ENCODE measurements at places on chromosomes 4 and X. TPM values are rescaled to one million over a fixed set of nuclear protein-coding genes. Genes with fewer than 3 reads are reported as not detected.

CSAG1 gene
- total RNA-seq = 0.24 TPM

GRCh38 chr4:58138786-58139668 is 1028.8 kb upstream of the IGFBP7 start:
- DNase-seq = no peak

DNA sequence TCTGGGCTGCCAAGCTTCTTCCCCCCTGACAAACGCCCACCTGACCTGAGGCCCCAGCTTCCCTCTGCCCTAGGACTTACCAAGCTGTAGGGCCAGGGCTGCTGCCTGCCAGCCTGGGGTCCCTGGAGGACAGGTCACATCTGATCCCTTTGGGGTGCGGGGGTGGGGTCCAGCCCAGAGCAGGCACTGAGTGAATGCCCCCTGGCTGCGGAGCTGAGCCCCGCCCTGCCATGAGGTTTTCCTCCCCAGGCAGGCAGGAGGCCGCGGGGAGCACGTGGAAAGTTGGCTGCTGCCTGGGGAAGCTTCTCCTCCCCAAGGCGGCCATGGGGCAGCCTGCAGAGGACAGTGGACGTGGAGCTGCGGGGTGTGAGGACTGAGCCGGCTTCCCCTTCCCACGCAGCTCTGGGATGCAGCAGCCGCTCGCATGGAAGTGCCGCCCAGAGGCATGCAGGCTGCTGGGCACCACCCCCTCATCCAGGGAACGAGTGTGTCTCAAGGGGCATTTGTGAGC is 37.0 kb downstream of the HTRA3 start:
- DNase-seq = no peak

- no peak for DNase-seq
Observed at GRCh38 chr4:105113800-105114199, 32.9 kb upstream of the TET2 start.

GPR82 gene
- 0.61 TPM for total RNA-seq

DNA sequence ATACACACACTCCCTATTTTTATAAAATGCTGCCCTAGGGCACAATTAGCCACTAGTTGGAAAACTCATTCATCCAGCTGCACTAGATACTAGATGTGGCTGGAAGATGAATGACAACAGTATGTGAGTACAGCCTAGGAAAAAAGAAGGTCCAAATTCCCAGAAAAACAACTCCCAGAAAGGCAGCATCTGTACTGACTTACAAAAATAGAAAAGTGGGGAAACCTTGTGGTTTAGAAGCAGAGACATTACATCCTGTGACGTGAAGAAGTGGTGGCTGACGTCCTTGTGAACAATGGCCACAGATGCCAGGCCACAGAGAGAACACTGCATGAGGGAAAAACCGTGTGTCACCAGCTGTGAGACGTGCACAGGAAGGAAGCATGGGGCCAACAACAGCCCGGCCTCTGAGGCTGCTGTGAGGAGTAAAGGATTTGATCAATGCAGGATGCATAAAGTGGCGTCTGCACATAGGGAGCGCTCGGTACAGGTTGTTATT is 81.2 kb downstream of the SPRY1 start:
- peak; percentile 34 for DNase-seq

CCDC120 gene
- 0.71 TPM for total RNA-seq

SLITRK2 gene
- total RNA-seq = 0.80 TPM

PRKX gene
- 14.2 TPM for total RNA-seq

GRCh38 chr4:13920901-13921300 is 293.4 kb upstream of the BOD1L1 start:
- peak; percentile 6 for DNase-seq

GYPE gene
- total RNA-seq = 3.1 TPM

DNA sequence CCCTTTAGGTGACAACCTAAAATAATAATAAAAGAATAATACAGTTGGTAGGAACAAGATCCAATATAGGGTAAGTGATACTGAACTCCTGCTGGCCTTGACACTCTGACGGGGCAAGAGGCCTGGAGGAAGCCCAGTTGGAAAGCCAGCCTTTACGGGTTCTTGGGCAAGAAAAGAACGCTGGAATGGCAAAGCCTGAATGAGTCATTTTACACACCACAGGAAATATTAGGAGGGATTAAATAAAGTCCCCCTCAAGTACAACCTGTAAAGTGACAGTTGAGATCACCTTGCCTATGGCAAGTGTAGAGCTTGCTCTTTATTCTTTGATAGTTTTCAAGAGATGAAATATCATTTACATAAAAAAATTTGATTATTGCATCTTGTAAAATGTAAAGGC is 244.5 kb upstream of the TLL1 start:
- no peak for DNase-seq

GRCh38 chr4:1579001-1579900 is 104.9 kb downstream of the FAM53A start:
- DNase-seq = peak; percentile 40

GAGE12F gene
- not detected for total RNA-seq

- DNase-seq = no peak
Observed at GRCh38 chr4:39544580-39545315, 17.5 kb upstream of the UGDH start.

- peak; percentile 1 for DNase-seq
Observed at GRCh38 chr4:32519060-32519459, 1798.9 kb downstream of the PCDH7 start.

DNA sequence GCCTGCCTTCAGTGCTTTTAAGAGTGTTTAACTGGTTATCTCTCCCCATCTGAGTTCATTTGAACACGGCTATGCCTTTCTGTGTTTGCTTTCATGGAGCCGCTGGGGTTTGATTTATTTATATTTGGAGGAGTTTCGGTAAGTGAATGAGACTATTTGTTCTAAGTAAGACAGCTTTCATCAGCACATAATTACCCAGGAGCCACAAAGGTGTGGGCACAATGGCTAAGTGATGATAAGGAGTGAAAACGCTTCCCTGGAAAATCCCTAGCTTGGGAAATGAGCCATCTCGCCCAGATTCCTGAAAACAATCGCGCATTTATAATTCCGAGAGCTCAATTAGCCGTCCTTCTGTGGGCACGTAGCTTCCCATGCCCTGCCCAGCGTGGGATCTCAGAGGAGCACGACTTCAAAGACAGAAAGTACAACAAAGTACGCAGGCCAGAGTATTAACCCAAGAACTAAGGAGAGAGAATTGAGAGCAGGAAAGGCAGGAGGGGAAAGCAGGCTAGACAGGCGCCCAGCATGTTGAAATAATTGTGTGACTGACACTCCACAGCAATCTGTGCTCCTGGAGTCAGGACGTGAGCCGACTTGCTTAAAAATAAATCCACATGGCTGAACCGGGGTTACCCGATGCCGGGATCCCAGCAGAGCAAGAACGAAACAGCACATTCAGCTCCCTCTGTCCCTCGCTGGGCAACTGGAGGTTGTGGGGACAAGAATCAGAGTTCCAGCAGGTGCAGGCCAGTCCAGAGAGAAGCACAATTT is 99.0 kb downstream of the DHRSX start:
- DNase-seq = no peak

GRCh38 chrX:121161501-121161933 is 114.1 kb downstream of the GLUD2 start:
- no peak for DNase-seq

- no peak for DNase-seq
Observed at GRCh38 chrX:34893741-34894140, 48.9 kb upstream of the FAM47B start.

DNA sequence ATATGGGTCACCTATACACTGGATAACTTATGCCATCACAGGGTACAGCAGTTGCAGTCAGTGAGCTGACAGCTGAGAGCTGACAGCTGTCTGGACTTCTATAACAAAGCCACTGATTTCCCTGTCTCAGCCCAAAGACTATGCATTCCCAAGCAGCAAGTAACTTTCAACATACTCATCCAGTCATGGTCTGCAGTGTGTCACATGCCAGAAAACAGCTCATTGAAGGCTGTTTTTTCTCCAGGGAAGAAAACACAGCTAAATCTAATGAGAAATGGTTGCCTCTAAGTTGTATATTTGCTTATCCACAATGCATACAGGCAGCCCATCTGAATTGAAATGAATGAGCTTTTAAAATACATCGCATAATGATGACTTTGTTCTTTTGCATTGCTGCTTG is 6.3 kb downstream of the KIAA1210 start:
- DNase-seq = no peak

- DNase-seq = no peak
Observed at GRCh38 chrX:39809331-39809730, 288.4 kb downstream of the BCOR start.

DMRTC1 gene
- 0.05 TPM for total RNA-seq

PRDM8 gene
- total RNA-seq = 1.3 TPM

RS1 gene
- 0.05 TPM for total RNA-seq

RNF150 gene
- total RNA-seq = 2.9 TPM

DNA sequence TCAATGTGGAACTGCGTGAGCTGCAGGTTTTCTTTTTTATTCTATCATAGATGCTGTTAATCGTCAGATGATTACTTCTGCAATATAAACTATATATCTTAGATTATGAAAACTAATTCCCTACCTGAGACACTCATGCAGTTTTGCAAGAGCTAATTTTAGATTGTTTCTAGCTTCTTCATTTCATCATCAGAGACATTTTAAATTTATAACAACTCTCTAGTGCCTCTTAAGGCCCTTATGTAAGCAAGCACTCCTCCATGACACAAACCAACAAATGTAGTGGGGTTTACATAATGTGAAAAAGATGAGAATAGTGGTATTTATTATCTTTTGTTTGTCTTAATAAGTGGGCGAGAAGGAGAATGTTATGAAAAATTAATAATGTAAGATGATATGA is 170.2 kb upstream of the ETNPPL start:
- no peak for DNase-seq

GRCh38 chr4:175542786-175543185 is 269.3 kb downstream of the GPM6A start:
- DNase-seq = no peak

GRCh38 chr4:187128976-187129375 is 405.3 kb upstream of the FAT1 start:
- DNase-seq = peak; percentile 4

DNA sequence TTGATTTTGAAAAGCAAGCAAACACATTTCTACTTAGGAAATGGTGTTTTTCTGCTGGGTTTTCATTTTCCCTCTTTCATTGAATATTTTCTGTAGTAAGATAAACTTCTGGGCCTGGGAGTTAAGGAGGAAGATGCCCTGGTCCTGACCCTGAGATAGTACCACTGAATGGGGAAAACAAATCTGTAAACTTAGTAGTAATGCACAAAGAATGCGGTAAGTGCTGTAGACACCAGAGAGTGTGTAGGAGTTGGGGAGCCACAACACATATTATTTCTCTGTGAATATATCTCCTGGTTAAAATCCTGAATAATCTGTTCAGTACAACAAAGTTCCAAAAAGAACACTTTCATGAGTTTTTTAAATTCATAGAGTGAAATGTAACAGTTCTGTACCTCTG is 178.3 kb downstream of the MAPK10 start:
- DNase-seq = no peak

DNA sequence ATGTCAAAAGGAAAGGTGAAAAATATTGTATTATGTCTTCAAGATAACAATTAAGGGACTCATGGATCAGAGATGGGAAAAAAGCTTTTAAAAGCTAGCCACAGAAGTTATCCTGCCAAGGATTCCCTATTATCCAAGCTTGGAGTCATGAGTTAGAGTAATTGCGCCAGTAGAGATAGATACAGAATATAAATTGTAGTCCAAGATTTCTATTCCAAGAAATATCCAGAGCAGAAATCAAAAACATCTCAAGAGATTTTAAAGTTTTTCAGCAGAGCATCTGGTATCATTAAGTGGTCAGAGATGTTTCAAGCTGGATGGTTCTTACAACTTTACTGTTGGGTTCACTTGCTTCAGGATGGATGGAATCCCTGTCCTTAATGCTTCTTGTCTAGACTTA is 186.7 kb downstream of the PCDH18 start:
- no peak for DNase-seq

LSM6 gene
- 87.8 TPM for total RNA-seq

DNA sequence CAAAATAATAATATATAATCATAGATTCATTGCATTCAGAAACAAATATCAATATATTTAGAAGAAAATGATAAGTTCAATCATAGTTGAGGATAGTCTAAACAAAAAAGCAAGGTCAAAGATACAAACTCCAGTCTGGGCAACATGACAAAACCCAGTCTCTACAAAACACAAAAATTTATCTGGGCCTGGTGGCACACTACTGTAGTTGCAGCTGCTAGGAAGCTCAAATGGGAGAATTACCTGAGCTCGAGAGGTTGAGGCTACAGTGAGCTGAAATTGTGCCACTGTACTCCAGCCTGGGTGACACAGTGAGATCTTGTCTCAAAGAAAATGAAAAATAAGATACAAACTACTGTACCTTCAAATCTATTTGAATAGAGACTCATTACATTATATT is 52.7 kb upstream of the ANXA10 start:
- DNase-seq = no peak

GRCh38 chr4:160319221-160319867 is 1216.5 kb downstream of the RAPGEF2 start:
- no peak for DNase-seq

GRCh38 chr4:101843054-101843453 is 52.5 kb downstream of the BANK1 start:
- DNase-seq = no peak

DNA sequence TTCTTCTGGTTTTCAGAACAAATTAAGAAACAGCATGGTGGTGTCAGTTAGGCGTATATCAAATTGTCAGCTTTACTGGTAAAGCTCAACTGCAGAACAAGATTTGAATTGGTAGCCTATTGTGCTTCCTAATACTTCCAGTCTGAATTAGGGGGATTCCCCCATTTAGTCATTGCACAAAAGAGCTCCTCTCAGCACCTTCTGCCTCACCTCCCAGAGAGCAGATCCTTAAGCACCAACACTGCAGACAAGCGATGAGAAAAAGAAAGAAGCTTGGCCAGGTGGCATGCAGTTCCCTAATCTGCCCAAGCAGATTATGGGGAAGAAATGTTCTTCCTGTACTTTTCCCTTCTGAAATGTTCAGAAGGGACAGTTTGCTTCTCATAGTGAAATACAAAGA is 9.2 kb downstream of the MAP9 start:
- DNase-seq = no peak

BST1 gene
- total RNA-seq = 4.1 TPM

SLC7A11 gene
- 0.47 TPM for total RNA-seq

DNA sequence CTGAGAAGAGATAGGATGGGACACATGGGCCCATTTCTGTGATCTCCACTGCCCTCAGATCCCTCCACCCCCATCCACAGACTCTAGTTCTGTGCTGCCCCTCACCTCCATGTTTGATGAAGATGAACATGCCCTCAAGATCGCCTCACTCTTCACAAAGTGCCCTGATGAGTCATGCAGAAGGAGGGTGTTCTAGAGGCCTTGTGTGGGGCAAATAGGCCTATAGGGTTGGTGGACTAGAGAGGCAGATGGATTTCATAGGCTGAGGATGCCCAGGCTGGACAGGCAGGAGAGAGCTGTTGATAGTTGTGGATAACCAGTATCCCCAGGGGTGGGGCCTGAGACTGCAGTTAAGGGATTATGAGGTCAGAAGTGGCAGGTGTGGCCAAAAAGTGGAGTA is at the start of gene CXorf65:
CXorf65 (minus strand) TSS at position 314 of the 400 bp plus-strand sequence; CDS start at position 130, 184 bp downstream.
- no peak for DNase-seq

PAGE2B gene
- 0.14 TPM for total RNA-seq

DNA sequence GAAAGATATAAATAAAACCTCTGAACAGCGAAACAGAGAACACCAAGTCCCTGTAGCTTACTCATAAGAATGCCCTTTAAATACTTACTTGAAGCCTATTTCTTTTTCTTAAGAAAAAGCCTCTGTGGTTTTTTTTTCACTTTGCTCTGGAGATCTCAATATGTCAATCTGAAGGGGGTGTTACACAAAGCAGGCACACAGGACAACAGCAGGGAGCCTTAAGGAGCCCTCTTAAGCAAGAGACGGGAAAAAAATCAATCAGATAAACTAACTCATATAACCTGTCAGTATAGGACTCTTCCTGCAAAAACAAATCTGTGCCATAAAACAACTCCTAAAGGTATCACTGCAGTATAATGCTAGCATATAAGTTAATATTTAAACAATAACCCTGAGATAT is 611.1 kb upstream of the ATOH1 start:
- DNase-seq = no peak

Data from thymus (tissue), 14 donors.